Activated T-helper 1 cell treated with anti-CD3 and anti-CD28 coated beads, Interleukin-2, amount 50 U/mL, for 16 hours (primary cell): ENCODE measurements at places on chromosomes 3 and 15.

DNA sequence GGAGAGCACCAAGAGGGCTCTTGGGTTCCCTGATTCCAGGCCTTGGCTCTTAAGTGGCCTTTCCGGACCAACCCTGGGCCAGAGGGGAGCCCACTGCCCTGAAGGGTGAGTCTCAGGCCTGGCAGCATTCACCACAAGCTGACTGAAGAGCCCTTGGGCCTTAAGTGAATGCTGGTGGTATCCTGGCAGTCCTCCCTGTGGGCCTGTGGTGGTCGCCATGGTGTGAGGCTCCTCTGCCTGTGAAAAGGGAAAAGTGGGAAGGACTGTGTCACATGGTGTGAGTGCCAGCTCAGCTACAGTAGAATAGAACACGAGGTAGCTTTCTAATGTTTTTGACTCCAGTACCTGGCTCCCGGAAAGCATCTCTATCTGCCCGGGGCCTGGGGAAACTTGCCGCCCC is 15.3 kb downstream of the CHDH start:
- no peak for DNase-seq

DNA sequence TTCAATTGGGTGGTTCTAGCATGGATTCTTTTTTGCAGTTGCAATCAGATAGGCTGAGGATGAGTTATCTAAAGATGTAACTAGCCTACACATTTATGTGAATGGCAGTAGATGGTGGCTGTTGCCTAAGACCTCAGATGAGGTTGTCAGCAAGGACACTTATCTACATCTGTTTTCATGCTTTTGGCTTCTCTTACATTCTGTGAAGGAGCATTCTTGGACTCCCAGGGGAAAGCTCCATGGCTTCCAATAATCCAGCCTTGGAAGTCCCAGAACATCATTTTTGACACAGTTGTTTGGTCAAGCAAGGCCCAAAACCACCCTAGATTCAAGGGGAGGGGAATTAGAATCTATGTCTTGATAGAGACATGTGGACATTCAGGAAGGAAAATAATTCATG is 332.2 kb upstream of the RBMS3 start:
- DNase-seq, result no peak

DNA sequence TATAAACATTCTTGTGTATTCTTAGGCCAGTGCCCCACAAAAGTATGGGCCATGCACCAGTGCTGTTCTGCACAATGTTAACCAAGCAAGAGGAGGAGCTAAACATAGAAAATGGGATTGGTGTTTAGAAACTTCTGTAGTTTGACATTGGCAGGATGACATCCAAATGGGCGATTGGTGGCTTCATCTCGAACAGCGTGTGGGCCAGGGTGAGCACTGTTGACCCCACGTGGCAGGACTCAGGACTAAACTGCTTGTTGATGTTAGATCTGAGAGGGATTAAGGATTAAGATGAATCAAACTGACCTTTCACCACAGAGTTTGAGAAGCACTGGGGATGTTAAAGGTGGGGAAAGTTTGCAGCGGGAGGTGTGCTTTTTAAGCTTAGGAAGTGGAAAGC is 31.9 kb downstream of the ZNF710 start:
- DNase-seq, result no peak

- no peak for DNase-seq
These were observed 228.5 kb downstream of the LSAMP start for GRCh38 chr3:116216761-116217160.

GRCh38 chr3:32553973-32554372 is 16.7 kb downstream of the DYNC1LI1 start:
- DNase-seq, result no peak

GRCh38 chr3:143538577-143538981 is 309.7 kb downstream of the SLC9A9 start:
- DNase-seq, result no peak

DNA sequence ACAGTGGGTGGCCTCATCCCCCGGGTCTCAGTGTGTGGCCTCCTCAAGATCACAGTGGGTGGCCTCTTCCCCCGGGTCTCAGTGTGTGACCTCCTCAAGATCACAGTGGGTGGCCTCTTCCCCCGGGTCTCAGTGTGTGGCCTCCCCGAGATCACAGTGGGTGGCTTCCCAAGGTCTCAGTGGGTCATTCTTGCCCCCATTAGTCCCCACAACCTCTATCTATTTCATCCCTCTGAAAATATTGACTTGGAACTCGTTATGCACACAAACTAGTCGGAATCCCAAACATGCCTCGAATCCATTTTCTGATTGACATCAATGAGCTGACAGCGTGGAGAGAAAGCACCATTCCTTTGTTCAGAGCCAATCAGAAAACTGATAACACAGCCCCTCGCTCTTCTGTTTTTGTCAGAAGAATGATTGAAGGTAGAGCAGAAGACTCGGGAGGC is 10.8 kb upstream of the SSUH2 start:
- no peak for DNase-seq

- DNase-seq, result no peak
These were observed 779.1 kb upstream of the SEMA6D start for GRCh38 chr15:46938169-46938568.

DNA sequence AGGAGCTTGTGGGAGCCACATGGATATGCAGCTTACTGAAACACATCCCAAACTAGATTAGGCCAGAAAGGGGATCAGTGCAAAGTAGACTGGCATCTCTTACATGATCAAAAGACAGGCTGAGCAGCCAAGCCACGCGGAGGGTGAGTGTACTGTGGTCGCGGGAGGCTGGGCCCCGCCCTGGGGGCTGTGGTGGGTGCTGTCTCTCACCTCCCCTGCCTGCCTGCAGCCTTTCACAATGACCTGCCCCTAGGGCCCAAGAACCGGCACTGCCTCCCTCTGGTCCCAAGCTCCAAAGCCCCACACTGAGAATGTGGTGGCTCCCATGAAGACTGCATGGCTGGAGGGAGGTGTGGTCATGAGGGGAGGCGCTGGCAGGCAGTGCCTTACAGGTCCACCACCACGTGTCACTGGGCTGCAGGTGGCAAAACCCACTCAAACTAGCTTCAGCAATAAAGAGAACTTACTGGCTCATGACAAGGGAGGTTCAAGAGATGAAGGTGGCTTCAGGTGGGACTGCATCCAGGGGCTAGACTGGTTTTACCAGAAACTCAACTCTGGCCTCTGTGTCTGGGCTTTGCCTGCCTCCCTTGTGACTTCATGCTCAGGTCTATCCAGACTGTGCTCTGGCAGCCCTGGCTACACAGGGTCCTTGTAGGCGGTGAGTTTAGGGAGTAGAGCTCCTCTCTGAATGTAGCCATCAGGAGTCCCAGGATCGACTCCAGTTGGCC is 27.4 kb upstream of the PLXND1 start:
- DNase-seq, result no peak

DNA sequence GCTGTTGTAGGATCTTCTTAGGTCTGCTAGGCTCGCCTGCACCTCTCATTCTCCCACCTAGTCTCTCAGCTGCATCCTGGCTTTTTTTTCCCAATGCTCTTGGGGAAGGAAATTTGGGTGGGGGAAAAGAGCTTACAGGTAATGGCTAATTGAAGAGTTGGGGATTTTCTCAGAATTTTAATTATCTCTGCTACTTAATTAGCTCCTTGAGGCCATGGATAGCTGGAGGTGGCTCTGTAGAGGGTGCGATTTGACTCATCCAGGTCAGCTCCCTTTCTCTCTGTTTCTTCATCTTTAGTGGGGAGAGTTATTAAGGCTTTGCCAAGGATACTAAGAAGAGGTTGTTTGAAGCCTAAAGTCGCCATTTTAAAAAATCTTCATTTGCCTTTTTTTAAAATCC is 22.6 kb downstream of the SNAPC5 start:
- no peak for DNase-seq

GRCh38 chr3:13372656-13373055 is 47.5 kb downstream of the NUP210 start:
- DNase-seq, result no peak

GRCh38 chr3:87167628-87168456 is 59.3 kb upstream of the CHMP2B start:
- DNase-seq, result no peak

DNA sequence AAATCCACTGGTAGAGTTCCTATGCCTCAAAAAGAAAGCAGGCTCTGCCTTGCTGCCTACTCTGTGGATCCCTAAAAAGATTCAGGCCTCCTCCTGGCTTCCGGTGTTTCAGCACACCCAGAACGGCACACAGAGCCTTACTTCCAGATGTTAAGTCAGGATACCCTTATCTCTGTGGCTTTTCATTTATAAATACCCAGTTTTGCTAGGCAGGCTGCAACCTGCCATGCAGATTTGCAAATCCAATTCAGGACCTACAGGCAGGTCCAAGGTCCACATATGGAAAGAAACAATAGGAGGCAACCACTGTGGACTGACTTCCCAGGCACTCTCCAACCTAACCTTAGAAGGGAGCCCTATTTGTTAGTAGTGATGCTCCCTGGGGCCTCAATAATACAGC is 30.7 kb downstream of the EFL1 start:
- DNase-seq, result no peak

GRCh38 chr3:183914856-183915255 is 30.2 kb upstream of the PARL start:
- no peak for DNase-seq
